ENCODE measurements at places on chromosomes 13 and 19. TPM values are rescaled to one million over a fixed set of nuclear protein-coding genes. Genes with fewer than 3 reads are reported as not detected.

The FGF22 gene
- polyA plus RNA-seq: not detected

The PIK3R2 gene
- 1.5 TPM for polyA plus RNA-seq

The AMER2 gene
- not detected for polyA plus RNA-seq

The ZNF428 gene
- 6.5 TPM for polyA plus RNA-seq

The VAV1 gene
- 2.0 TPM for polyA plus RNA-seq

- H3K36me3 ChIP-seq: no peaks in the 10 kb centered on the region
- no peak for DNase-seq
- H3K27ac ChIP-seq: no peak overlapping the region
- H3K27me3 ChIP-seq: no peaks in the 10 kb centered on the region
Observed at GRCh38 chr13:114147803-114148520, 15.5 kb upstream of the RASA3 start.

GRCh38 chr19:9883764-9884163 is 48.6 kb downstream of the PIN1 start:
- no peaks in the 10 kb centered on the region for H3K36me3 ChIP-seq
- no peak overlapping the region for H3K4me3 ChIP-seq
- H3K27ac ChIP-seq: no peak overlapping the region
- no peak for DNase-seq

DNA sequence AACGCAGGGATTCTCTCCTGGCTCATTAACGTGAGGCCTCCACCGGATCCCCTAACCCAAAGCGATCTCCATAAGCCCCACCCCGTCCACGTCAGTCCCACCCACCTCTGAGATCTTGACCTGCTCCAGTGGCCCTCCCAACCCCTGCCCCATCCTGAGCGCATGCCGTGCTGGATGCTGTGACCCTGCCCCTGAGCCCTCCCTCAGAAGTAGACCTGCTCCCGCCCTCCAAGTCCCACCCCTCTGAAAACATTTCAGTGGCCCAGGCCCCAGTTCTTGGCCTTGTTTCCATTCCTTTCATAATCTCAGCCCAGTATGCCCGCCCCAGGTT is 19.9 kb downstream of the LMTK3 start:
- H3K36me3 ChIP-seq: no peaks in the 10 kb centered on the region
- DNase-seq: no peak
- no peaks in the 10 kb centered on the region for H3K4me1 ChIP-seq
- no peak overlapping the region for H3K4me3 ChIP-seq
- H3K27me3 ChIP-seq: no peaks in the 10 kb centered on the region

GRCh38 chr19:1690699-1691307 is 38.4 kb upstream of the TCF3 start:
- no peaks in the 10 kb centered on the region for H3K4me1 ChIP-seq
- DNase-seq: peak; percentile 85
- peaks cover 6% of the 10 kb centered on the region for H3K27me3 ChIP-seq
- no peaks in the 10 kb centered on the region for H3K36me3 ChIP-seq
- no peak overlapping the region for H3K27ac ChIP-seq

DNA sequence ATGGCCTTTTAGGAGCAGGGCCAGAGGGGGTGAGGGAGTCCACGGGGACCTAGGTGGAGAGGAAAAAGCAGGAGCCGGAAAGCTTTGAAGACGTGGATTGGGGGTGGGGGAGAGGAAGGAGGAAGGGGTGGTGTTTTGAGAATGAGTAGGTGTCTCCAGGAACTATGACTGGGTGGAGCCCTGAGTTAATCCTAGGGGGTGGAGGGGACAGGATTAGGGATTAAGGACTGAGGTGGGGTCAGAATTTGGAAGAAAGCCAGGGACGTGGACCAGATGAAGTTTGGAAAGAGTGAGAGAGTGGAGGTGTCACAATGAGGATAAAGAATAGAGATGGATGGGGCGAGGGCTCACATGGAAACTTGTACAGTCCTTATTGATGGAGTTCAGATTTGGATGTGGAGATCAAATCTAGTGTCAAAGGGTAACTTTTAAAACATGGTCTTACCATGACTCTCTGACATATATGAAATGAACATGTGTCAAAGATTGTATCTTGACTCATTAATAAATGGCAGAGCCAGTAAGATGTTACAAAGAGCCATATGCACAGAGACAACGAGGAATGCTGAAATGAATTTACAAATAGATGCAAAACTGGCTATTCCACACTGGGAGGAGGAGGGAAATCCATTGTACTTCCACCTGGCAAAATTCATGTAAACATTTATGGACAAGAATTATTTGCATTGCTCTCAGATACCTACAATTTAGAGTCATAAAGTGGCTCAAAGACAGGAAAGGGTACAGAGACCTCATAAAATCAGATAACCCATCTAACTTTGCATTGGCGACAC is 1.7 kb upstream of the KLK13 start:
- H3K27me3 ChIP-seq: peaks cover 3% of the 10 kb centered on the region
- H3K4me3 ChIP-seq: no peak overlapping the region
- H3K27ac ChIP-seq: no peak overlapping the region
- DNase-seq: no peak

GRCh38 chr19:15717809-15718208 is 10.0 kb upstream of the OR10H2 start:
- no peaks in the 10 kb centered on the region for H3K36me3 ChIP-seq
- H3K27ac ChIP-seq: no peak overlapping the region
- no peaks in the 10 kb centered on the region for H3K4me1 ChIP-seq

GRCh38 chr19:3175781-3176714 is 2.5 kb upstream of the S1PR4 start:
- H3K4me3 ChIP-seq: no peak overlapping the region
- DNase-seq: no peak
- peak overlapping the region; percentile 0 for H3K27ac ChIP-seq
- H3K36me3 ChIP-seq: no peaks in the 10 kb centered on the region
- H3K27me3 ChIP-seq: no peaks in the 10 kb centered on the region
- peaks cover 4% of the 10 kb centered on the region for H3K4me1 ChIP-seq

DNA sequence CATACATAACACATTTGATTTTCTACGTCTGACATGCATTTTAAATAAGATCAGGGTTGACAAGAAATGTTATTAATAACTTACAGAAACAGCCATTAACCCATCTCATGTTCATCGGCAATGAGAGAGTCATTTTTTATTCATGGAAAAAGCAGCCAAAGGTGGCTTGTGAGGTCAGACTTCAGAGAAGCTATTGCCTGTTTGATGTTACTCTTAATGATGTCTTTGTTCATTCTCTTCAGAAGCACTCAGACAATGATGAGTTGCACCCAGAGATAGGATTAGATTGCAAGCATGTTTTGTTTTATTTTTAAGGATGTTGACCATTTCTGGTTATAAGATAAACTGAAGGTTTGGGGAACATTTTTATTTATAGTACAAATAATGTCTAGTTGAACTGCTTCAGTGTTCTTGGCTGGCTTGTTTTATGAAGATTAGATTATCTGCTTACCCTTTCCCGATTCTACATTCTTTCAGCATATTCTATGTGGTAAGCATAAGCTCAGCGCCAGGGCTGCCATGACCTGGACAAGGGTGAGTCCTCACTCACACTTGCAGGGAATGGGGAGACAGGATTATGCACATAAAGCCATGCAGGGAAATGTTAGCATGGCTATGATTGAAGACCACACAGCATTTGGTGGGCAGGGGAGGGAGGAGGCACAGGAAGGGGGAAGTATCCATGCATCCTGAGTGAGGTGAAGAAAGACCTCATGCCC is 288.1 kb downstream of the MTUS2 start:
- H3K27me3 ChIP-seq: no peaks in the 10 kb centered on the region
- no peaks in the 10 kb centered on the region for H3K36me3 ChIP-seq
- no peak overlapping the region for H3K4me3 ChIP-seq

DNA sequence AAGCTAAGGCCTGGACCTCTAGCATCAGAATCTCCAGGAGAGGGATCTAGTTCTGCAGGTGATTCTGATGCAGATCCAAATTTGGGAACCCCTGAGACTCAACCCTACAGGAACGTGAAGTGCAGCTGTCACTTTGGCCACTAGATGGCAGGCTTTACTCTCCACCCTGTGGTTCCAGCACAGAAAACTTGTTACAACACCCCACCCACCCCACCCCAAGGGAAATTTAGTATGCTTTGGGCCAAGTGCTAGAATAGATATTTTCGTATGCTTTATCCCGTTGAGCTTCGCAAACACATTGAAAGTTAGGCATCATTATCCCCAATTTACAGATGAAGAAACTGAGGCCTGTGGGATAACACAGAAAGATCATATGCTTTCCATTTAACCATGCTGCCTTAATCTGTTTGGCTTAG is 232.0 kb downstream of the B3GLCT start:
- no peak overlapping the region for H3K4me3 ChIP-seq
- H3K36me3 ChIP-seq: no peaks in the 10 kb centered on the region
- H3K27me3 ChIP-seq: peaks cover 3% of the 10 kb centered on the region
- H3K27ac ChIP-seq: no peak overlapping the region

GRCh38 chr13:99331881-99332293 is 24.7 kb upstream of the GPR183 start:
- no peak overlapping the region for H3K27ac ChIP-seq
- H3K36me3 ChIP-seq: no peaks in the 10 kb centered on the region
- no peaks in the 10 kb centered on the region for H3K27me3 ChIP-seq
- no peak overlapping the region for H3K4me3 ChIP-seq
- no peaks in the 10 kb centered on the region for H3K4me1 ChIP-seq
- no peak for DNase-seq

DNA sequence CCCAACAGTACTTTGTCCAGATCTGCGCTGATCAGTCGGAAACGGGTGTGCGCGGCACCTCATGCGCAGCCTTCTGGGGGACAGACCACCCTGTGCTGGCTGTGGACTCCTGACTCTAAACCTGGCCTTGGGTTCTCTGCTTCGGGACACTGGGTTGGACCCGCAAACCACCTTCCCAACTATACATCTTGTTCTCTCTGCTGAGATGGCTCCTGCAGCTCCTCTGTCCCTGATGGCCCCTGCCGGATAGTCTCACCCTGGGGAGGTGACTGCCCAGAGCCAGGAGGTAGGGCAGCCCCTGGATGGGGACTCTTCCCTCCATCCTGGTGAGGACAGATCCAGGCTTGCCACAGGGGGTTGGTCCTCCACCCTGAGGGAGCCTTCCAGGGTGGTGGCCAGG is 23.3 kb downstream of the RFX1 start:
- no peak for DNase-seq
- H3K36me3 ChIP-seq: no peaks in the 10 kb centered on the region
- H3K4me1 ChIP-seq: peaks cover 6% of the 10 kb centered on the region
- no peak overlapping the region for H3K4me3 ChIP-seq

DNA sequence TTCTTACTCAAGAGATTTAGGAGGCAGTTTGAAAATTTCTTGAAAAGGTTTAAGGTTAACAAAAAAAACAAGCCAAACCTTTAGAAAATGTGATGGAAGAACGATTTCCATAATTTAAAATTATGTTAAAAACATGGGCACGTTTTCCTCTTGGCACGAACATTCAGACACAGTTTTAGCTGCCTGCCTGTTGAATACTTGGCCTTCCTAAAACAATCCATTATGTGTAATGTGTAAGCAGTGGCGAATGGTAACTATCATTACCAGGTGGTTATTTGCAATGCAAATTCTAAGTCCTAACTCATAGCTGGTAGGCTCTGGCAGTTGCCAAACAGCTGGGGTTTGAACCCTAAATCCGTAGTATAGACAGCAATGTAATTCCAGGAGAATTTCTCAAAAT is 1425.7 kb upstream of the SLC10A2 start:
- H3K4me1 ChIP-seq: no peaks in the 10 kb centered on the region
- no peaks in the 10 kb centered on the region for H3K36me3 ChIP-seq
- H3K27me3 ChIP-seq: peaks cover 3% of the 10 kb centered on the region
- no peak for DNase-seq

DNA sequence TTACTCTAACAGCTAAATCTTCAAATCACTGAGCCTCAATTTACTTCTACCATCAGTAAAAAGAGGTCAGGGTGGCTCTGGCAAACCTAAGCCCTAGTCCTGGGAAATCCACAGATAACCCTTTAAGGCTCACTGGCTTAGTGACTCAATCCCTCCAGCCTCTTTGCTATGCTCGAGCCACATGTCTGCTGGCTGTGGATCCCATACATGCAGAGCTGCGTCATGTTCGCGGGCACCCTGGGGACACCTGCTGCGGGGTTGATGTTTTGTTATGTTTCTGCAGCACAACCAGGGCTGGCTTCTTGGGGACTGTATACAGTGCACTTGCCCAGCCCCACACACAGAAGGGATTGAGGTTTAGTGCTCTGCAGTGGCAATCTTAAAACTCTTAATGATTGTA is 41.6 kb upstream of the C13orf42 start:
- DNase-seq: no peak
- H3K27me3 ChIP-seq: no peaks in the 10 kb centered on the region
- H3K4me1 ChIP-seq: peaks cover 16% of the 10 kb centered on the region
- no peaks in the 10 kb centered on the region for H3K36me3 ChIP-seq
- H3K4me3 ChIP-seq: no peak overlapping the region
- no peak overlapping the region for H3K27ac ChIP-seq

- no peak for DNase-seq
- no peaks in the 10 kb centered on the region for H3K36me3 ChIP-seq
- no peak overlapping the region for H3K27ac ChIP-seq
- no peak overlapping the region for H3K4me3 ChIP-seq
Observed at GRCh38 chr19:5424192-5424973, 30.8 kb upstream of the ZNRF4 start.

DNA sequence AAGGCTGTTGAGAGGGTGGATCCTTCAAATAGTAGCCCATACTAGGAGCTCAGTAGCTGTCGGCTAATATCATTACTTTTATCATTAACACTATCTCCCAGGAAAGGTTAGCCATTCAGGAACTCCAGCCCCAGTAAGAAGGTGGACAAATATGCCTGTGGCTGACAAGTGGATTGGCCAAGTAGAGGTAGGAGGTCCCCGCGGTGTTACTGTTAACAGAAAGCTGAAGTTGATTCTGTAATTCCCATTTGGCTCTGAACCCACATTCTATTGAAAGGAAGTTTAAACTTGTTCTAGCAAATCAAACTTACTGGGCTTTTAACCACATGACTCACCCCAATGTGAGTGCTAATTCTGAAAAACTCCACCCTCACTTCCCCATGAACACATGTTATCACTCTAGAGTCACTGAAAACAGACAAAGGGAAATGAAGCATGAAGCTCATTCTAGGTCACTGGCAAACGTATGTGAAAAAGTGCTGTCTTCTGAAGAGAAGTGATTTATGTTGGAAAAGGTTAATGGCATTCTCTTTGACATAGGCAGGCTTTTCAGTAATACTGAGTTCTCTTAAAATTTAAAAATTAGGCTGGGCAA is 273.5 kb downstream of the FGF14 start:
- no peak overlapping the region for H3K27ac ChIP-seq
- DNase-seq: no peak
- no peaks in the 10 kb centered on the region for H3K27me3 ChIP-seq
- H3K36me3 ChIP-seq: no peaks in the 10 kb centered on the region
- no peak overlapping the region for H3K4me3 ChIP-seq

- no peak for DNase-seq
- no peak overlapping the region for H3K27ac ChIP-seq
- no peak overlapping the region for H3K4me3 ChIP-seq
- H3K27me3 ChIP-seq: no peaks in the 10 kb centered on the region
Observed at GRCh38 chr13:73412933-73413332, 354.1 kb downstream of the KLF5 start.

GRCh38 chr13:73596382-73596781 is 537.6 kb downstream of the KLF5 start:
- no peak for DNase-seq
- no peaks in the 10 kb centered on the region for H3K27me3 ChIP-seq
- H3K36me3 ChIP-seq: no peaks in the 10 kb centered on the region
- H3K27ac ChIP-seq: no peak overlapping the region
- H3K4me1 ChIP-seq: peaks cover 1% of the 10 kb centered on the region

GRCh38 chr13:21228738-21229137 is 52.3 kb downstream of the MRPL57 start:
- H3K4me1 ChIP-seq: no peaks in the 10 kb centered on the region
- no peaks in the 10 kb centered on the region for H3K36me3 ChIP-seq
- DNase-seq: no peak
- no peak overlapping the region for H3K4me3 ChIP-seq
- no peak overlapping the region for H3K27ac ChIP-seq

- H3K27ac ChIP-seq: no peak overlapping the region
- H3K36me3 ChIP-seq: no peaks in the 10 kb centered on the region
Observed at GRCh38 chr13:31093145-31093885, 68.4 kb downstream of the HSPH1 start.

Measured in liver (tissue), 10 donors.